ENCODE measurements at places on chromosomes 7 and 10. TPM values are rescaled to one million over a fixed set of nuclear protein-coding genes. Genes with fewer than 3 reads are reported as not detected.

Gene TES
- 157 TPM for total RNA-seq

DNA sequence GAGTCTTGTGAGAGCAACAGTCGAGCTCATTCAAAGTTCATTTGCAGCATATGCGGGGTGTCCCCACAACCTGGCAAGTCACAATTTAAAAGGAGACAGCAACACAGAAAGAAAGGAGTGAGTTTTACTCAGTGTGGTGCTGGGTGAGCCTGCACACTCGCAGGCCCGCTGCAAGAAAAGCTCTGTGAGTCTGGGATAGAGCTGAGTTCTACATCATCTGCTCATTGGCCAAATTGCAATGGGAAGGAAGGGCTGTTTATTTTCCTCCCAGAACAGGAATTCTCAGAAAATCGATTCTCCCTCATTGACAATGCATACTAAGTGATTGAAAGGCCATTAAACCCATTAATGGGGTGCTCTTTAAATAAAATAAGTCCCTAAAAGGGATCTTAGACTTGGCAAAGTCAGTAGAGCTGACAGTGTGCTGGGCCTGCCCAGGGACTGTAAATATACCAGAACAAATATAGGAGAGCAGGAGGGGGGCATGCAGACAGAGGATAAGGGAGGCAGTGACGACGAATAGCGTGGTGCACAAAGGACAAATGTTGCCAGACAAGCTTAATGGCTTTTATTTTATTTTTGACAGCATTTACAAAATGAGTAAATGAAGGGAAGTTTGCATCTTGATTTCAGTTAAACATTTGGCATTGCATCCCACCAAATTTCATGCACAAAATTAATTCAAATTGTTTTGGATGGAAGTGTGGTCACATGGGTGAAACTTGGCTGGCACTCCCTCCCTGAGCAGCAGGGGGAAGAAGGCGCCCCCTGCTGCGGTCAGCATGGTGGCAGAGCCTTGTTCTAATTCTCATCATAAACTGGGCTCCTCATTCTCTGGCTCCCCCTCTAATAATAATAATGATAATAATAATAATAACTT is 215.7 kb downstream of the SNX10 start:
- H3K36me3 ChIP-seq = no peaks in the 10 kb centered on the region
- DNase-seq = no peak
- no peak overlapping the region for H3K4me3 ChIP-seq
- no peaks in the 10 kb centered on the region for H3K27me3 ChIP-seq
- H3K27ac ChIP-seq = no peak overlapping the region

DNA sequence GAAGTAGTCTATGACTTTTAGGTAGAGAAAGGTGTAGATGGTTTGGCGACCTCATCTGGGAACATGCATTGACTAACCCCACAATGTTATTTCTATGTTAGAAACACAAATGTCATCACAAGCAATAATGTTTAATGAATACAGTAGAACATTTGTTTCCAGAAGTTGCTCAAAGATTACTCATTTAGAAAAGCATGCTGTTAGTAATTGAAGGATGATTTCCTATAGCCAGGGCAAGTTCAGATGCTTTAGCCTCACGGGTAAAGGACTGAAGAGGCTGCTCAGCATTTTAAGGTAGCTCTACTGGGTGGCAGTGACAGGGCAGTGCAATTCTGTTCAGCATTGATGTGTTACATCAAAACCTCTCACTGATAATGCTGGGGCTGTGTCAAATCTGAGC is 199.3 kb upstream of the FZD1 start:
- H3K27me3 ChIP-seq = no peaks in the 10 kb centered on the region
- H3K4me1 ChIP-seq = peaks cover 29% of the 10 kb centered on the region
- no peaks in the 10 kb centered on the region for H3K36me3 ChIP-seq
- no peak overlapping the region for H3K27ac ChIP-seq

DNA sequence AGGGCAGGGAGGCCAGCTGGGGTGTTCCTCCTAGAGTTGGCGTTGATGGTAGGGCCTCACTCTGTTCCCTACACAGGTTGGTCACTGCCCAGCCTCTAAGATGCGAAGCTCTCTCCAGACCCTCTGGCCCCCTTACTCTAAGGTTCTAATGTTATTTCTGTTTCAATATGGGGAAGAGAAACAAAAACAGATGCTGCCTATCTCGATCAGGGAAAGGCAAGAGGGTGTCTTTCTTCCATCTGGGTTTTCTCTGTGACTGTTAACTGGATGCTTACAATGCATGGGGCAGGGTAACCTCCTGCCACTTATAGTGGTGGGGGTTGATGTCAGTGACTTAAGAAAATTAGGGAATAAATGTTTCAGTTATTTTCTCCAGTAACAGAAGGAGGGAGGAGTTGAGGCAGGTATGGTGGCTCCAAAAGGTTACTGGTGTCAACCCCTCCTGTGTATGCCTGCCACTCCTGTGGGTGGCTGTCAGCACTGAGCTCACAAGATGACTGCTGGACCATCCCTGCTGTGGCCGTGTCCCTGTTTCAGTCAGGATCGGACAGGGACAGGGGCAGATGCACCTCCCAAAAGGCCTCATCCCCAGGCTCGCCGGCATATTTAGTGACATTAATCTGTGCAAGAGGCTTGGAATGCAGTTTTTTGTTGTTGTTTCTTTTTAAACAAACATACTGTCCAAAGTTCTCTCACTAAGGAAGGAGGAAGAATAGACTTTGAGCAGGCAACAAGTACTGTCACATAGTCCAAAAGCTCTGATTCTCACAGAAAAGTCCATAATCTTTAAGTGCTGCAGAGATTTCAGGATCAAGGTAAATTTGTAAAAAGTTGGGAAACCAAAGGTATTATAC is 39.6 kb upstream of the SYPL1 start:
- no peaks in the 10 kb centered on the region for H3K36me3 ChIP-seq
- no peak overlapping the region for H3K4me3 ChIP-seq

Gene DNAJC1
- total RNA-seq = 113 TPM

Gene CTTNBP2
- 19.4 TPM for total RNA-seq

Gene RTKN2
- total RNA-seq = 0.49 TPM

DNA sequence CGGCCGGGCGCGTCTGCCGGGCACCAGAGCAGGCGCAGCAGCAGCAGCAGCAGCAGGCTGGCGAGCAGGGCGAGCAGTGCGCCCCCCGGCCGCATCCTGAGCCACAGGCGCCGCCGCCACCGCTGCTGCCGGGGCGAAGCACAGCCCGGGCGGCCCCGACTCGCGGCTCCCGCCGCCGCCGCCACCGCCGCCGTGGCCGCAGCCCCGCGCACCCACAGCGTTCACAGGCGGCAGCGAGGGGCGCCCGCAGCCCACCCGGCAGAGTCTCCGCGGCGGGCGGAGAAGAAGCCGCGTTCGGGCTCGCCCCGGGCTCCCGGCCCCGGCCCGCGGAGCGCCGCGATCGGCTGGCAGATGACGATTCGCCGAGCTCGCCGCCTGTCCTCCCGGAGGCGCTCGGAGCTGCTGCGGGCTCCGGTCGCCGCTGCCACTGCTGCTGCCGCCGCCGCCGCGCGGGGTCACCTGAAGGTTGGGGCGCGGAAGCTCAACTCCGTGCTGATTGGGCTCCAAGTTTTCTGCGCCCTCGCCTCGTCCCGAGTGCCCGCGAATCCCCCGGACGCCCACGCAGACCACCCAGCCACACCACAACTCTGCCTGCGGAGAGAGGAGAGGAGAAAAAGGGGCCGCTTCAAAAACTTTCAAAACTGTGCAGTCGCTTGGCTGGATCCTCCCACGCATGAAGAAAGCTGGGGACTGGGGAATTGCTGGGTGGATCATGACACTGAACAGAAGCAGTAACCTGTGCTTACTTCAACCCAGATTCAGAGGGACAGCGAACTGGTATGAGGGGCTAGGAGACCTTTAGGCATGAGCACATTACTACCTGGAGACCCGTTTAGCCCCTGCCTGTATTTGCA is at the start of gene ST8SIA6:
Gene ST8SIA6, minus strand, starts transcription at position 435 of the 854 bp plus-strand sequence. Its CDS starts 340 bp downstream, at position 95.
- H3K4me3 ChIP-seq = no peak within 1 kb of the TSS
- H3K36me3 ChIP-seq = no peaks in the 10 kb centered on the region
- H3K27me3 ChIP-seq = no peaks in the 10 kb centered on the region
- DNase-seq = peak; percentile 31

GRCh38 chr10:100518761-100519241 is 860 bp downstream of the SEC31B start:
- H3K4me1 ChIP-seq = peaks cover 13% of the 10 kb centered on the region
- H3K27ac ChIP-seq = no peak overlapping the region
- DNase-seq = peak; percentile 68
- peaks cover 2% of the 10 kb centered on the region for H3K36me3 ChIP-seq
- H3K4me3 ChIP-seq = peak overlapping the region; percentile 39
- no peaks in the 10 kb centered on the region for H3K27me3 ChIP-seq

Gene APBB1IP
- 2.0 TPM for total RNA-seq

Gene IFIT2
- 5.4 TPM for total RNA-seq

DNA sequence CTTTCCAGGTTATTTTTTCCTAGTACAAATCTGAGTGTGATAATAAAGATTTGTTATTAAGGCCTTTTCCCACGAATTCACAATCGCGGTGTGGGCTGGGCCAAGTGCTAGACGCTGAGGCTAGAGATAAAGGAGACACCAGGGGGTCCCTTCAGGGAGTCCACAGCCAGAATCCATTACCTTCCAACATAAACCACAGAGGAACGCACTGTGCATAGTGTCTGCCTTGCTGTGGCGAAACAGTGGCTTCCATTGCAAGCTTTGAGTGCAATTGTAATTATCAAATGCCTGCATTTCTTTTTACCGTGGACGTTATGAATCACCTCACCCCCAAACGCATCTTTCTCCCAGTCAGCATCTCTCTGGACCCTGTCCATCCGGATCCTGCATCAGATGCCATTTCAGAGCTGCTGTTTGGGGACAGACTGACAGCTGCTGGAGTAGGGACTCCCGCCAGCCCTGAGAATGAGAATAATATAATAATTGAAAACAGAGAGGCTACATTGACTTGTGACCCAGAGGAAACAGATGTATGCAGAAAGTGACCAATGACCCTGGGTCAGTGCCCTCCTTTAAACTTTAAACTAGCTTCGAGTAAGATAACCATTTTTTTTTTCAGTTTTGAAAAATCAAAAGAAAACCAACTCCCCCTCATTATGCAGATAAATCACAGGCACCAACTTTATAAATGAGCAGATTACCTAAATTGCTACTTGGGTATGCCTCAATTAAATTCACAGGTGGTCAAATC is 456.2 kb upstream of the NRP1 start:
- H3K27me3 ChIP-seq = no peaks in the 10 kb centered on the region
- no peak overlapping the region for H3K4me3 ChIP-seq
- H3K27ac ChIP-seq = no peak overlapping the region
- no peaks in the 10 kb centered on the region for H3K36me3 ChIP-seq
- no peaks in the 10 kb centered on the region for H3K4me1 ChIP-seq

Gene WNT2
- 0.13 TPM for total RNA-seq

Gene SDK1
- total RNA-seq = 1.7 TPM

DNA sequence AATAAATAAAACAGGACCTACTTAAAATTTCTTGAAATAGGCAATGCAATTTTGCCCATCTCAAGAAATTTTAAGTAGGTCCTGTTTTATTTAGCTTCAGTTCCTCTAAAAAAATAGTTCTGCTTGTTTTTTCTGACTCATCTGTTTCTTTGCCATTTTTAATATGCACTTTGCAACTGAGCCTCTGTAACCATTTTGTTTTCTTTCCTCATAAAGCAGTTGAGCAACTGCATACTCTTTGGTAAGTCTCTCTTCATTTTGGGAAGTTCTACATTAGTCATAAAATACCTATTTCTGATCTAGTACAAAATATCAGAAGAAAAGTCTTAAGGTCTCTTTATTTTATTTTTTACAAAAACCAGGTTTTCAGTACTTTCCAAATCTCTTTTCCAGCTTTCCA is 18.0 kb downstream of the TAS2R40 start:
- H3K27me3 ChIP-seq = no peaks in the 10 kb centered on the region
- no peaks in the 10 kb centered on the region for H3K36me3 ChIP-seq
- H3K4me1 ChIP-seq = peaks cover 3% of the 10 kb centered on the region
- no peak for DNase-seq

Gene C10orf53
- not detected for total RNA-seq

Gene WEE2
- 0.79 TPM for total RNA-seq

DNA sequence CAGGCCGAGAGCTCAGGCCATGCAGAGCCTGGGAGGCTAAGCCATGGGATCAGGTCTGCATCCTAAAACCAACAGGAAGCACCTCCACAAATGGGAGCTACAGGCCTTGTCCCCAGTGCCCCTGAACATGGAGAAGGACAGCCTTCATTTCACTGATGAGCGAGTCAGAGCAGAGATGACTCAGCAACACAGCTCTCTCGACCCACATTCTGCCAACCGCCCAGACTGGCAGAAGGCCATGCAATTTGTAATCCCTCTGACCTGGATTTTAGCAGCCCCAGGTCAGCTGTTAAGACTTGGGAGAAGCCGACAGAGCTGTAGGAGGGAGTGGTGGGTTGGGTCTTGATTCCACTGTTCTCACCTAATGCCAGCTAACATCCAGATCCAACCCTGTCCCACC is 25.5 kb downstream of the VOPP1 start:
- H3K27ac ChIP-seq = peak overlapping the region; percentile 25
- no peak overlapping the region for H3K4me3 ChIP-seq
- H3K36me3 ChIP-seq = no peaks in the 10 kb centered on the region
- no peaks in the 10 kb centered on the region for H3K27me3 ChIP-seq
- DNase-seq = peak; percentile 94
- peaks cover 46% of the 10 kb centered on the region for H3K4me1 ChIP-seq

DNA sequence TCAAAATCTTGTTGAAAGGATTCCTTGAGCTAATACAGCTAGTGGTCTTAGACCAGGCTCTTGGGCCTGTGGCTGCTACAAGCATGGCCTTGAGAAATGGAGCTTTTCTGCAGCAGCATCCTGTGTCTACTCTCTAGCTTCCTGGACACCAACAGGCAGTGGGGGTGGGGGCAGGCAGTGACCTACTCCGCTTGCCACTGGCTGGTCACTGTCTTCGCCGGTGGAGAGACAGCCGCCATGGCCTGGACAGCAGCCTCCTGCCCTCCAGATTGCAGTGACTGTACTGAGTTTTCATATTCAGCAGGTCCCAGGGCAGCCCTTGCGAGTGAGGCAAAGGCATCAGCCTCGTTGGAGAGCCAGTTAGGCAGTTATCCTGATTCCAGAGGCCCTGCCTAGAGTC is 204.6 kb downstream of the HECW1 start:
- H3K27ac ChIP-seq = no peak overlapping the region
- DNase-seq = no peak
- no peak overlapping the region for H3K4me3 ChIP-seq
- H3K27me3 ChIP-seq = no peaks in the 10 kb centered on the region

DNA sequence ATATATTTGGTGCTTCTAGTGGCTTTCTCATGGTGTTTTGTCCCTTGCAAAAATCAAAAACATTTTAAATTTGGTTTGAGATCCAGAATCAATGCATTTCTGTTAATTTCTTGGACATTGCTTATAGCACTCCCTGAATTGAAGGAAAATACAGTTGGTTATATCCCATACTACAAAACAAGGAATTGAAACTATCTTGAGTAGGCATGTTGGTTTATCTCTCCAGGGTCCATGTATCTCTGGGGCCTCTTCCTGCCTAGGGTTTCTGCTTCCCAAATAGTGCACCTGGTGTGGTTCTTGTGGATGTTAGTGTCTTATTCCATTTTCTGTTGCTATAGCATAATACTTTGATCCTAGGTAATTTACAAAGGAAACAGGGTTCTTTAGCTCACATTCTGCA is 212.4 kb downstream of the CAMK1D start:
- H3K27ac ChIP-seq = no peak overlapping the region
- peaks cover 11% of the 10 kb centered on the region for H3K4me1 ChIP-seq
- H3K36me3 ChIP-seq = no peaks in the 10 kb centered on the region
- DNase-seq = no peak

Gene CALML5
- total RNA-seq = not detected

Data from thyroid gland (tissue), 4 donors.